ENCODE measurements at places on chromosomes 2 and 18. TPM values are rescaled to one million over a fixed set of nuclear protein-coding genes. Genes with fewer than 3 reads are reported as not detected.

DNA sequence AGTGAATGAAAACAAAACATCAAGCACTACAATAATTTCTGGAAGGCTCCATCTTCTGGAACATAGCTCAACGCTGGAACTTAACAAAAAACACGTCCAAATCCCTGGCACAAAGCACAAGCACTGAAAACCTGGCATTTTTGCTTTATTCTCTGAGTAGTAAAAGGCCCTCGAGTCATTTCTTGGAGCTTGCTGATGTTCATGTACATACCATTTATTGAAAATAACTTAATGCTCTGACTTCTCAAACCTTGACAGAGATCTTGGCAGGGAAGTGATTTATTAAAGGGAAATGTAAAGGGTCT is 76.5 kb upstream of the STK17B start:
- DNase-seq, result no peak

DNA sequence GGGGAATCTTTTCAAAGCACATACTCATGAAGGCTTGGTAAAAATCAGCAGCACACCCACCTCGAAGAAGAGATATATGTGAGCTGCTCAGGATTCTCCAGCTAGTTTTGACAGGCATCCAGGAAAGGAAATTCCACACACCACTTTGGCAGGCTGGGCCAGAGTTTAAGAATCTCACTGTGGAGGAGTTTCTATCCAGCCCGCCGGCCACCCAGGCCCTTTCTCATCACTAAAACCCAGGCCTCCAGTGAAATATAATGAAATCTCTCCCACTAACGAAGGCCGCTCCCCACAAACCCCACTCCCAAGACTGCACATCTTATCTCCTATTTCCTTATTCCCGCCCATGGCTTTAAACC is 202.0 kb downstream of the GLI2 start:
- no peak for DNase-seq

DNA sequence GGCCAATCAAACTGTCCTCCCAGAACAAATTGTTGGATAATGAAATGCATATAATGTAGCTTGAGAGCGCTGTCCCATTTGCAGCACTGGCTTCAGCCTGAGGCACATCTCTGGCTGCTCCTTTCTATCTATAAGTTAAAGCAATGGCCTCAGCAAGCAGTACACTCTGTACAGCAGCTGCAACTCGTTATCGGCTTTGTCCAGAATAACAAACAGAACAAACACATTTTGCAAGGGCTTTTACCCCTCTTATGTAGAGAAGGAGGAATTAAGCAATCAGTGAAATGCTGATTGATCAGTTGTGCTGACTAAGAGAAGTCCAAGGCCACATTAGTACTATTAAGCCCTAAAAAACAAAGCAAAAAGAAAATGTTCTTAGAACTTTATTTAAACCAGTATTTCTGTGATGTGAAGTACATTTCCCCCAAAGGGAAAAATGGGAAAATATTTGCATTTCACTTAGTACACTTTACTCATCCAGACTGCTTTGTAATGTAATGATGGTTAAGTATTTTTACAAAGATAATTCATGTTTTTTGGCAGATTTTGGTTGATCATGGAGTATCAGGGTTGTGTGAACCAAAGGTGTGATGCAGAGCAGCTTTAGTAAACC is 15.0 kb upstream of the CPS1 start:
- no peak for DNase-seq

The DYNC1I2 gene
- total RNA-seq, result 71.7 TPM

The CIB4 gene
- not detected for total RNA-seq

The AQP4 gene
- total RNA-seq, result 1.8 TPM

Measured in spleen (tissue), 13 donors.